Activated CD8-positive, alpha-beta memory T cell treated with anti-CD3 and anti-CD28 coated beads for 48 hours (primary cell): ENCODE measurements at places on chromosomes 1 and 21.
A peak's percentile ranks its signal among the peaks of the same experiment; 100 is the strongest.

- no peak for DNase-seq
These were observed 24.1 kb upstream of the EXO1 start for GRCh38 chr1:241823925-241824324.

- DNase-seq: no peak
These were observed 6.9 kb upstream of the CSDE1 start for GRCh38 chr1:114764689-114765088.

DNA sequence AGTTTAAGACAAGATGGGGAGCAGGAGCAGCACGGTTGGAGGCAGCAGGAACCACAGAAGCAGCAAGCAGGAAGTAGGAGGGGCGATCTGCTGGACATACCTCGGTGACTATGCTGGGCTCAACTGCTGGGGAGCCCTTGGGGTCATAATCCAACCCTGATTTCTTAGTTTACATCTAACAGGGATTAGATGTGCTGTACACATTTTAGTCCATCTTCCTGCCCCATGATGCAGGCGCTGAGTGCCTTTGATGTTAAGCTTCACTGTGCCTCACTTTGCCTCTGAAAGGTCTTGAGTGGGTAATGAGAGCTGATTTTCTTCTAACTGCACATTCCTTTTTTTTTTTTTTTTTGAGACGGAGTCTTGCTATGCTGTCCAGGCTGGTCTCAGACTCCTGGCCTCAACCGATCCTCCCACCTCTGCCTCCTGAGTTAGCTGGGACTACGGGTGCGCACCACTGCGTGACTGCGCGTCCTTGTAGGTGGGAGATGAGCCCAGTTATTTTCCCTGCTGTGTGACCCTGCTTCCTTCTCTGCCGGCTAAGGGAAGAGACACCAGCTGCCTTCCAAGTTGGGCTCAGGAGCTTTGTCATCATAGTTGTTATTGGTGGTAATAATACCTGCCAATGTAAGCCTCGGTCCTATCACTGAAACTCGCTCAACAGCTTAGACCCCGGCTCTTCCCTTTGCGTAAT lies 1.1 kb upstream of the RCAN3 start:
- no peak for DNase-seq

GRCh38 chr1:244047621-244048255 lies 3.3 kb upstream of the ZBTB18 start:
- peak; percentile 58 for DNase-seq

DNA sequence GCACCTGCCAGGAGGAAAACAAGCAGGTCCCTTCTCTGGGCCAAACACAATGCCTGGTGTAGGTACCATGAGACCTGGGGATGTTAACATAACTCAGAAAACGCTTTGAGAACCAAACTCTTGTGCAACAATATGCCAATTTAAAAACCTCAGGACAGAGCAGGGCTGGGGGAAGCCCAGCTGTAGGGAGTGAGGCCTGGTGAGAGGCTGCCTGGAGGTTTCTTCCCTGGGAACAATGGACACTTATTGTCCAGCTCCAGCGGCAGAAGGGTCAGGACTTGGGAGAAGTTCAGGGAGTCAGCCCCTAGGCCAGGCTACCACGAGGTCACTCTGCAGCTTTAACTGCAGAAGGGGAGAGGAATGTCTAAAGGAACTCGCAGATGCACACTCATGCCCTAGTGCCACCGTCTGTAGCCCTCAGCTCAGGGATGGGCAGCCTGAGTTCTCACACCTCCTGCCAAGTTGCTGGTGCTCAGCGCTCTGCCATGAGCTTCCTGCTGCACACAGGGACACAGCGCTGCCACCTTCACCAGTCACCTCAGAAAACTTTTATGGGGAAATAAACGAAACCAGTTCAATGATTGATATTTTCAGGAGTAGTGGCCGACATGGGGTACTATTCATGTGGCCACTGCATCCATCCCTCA lies 8.5 kb downstream of the GPR157 start:
- DNase-seq: no peak

DNA sequence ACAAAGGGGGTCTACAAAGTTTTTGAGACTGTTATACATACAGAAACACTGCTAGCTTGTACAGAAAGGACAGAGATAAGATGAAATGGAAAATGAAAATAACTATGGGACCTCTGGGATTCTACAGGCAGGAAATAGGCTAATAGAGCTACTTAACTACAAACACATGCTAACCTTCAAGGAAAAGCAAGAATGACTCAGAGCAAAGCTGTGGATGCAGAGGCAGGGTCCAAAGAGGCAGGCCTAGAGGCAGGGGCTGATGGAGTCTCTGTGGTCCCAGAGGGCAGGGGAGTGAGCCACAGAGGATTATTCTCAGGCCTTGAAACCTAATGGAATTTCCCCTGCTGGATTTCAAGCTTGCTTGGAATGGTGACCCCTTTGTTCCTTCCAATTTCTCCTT lies 18.7 kb upstream of the GOLT1A start:
- DNase-seq: no peak

DNA sequence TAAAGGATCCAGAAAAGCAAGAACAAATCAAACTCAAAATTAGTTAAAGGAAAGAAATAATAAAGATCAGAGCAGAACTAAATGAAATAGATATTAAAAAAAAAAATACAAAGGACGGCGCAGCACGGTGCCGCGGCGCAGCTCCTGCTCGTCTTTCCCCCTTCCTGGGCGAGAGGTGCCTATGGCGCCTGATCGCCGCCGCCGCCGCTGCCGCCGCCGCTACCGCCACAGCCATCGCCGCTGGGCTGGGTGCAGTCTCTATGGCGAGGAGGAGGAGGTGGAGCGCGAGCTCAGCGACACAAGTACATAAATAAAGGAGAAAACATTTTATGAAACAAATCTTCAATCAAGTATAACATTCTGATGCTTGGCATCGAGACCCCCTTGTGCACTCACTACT lies 77.6 kb upstream of the VANGL1 start:
- no peak for DNase-seq

DNA sequence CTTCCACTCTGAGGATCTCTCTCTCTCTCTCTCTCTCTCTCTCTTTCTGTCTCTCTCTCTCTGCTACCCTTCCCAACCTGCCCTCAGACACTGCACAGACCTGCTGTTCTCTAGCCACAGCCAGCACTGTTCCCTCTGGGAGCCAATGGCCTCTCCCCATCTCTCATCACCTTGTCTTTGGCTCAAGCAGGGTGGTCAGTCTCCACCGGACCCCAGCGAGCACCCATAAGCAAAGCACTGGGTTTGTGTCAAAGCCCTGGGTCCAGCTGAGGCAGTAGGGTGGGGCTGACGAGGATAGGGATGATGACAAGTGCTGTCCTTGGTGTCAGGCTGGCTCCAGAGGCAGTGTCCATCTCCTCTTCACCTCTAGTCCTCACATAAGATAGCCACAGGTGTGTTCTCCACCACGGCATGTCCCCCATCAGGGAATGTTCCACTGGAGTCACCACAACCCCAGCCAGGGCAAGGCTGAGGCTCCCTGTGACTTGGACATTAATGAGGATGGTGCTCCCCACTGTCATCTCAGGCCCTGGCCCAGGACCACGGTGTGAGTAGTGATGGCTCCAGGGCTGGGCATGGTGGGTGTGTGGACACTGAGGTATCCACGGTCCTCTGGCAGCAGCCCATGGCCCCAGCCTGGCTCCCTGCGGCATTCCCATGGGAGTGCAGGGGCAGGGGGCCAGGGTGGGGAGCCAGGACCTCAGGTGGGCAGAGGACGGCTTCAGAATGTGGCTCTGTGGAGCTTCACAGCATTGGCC lies 8.4 kb upstream of the GOLT1A start:
- DNase-seq: no peak

GRCh38 chr1:48061162-48062136 lies 64.3 kb upstream of the TRABD2B start:
- DNase-seq: no peak

GRCh38 chr1:10257851-10258250 lies 47.5 kb downstream of the KIF1B start:
- no peak for DNase-seq

DNA sequence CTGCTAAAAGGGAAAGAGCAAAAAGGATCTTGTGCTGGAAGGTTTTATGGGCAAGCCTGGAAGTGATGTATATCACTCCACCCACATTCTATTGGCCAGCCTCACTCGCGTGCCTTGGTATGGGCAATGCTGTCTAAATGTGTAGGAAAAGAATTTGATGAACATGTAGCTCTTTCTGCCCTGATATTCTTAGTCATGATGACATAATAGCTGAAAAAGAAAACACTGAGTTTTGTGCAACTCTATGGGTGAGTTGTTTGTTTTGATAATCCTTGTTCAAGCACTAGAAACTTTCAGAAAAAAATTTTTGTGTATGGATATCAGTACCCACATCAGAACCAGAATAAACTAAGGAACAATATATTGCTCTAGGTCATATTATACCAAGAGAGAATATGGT lies 231.5 kb upstream of the ST6GALNAC5 start:
- DNase-seq: no peak

DNA sequence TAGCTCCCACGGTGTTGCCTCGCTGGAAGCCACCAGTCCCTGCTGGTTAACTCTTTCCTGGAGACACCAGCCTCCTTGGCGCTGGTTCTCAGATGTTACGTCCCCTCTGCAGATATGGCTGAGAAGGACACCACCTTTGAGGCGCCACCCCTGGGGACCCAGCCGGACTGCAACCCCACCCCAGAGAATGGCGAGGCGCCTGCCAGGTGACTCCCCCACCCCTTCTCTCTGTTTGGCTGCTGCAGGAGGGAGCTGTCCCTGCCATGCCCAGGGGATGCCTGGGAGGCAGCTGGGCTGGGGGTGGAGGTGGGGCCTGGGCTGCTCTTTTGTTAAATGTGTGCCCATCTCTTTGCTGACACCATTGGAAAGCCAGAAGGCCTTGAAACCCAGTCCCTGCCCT lies 43.6 kb upstream of the TNFRSF1B start:
- no peak for DNase-seq

- no peak for DNase-seq
These were observed 186.2 kb downstream of the C1orf94 start for GRCh38 chr1:34362949-34363348.

- no peak for DNase-seq
These were observed 75.4 kb upstream of the ATF3 start for GRCh38 chr1:212533148-212533517.

GRCh38 chr1:201748335-201748734 lies 80.6 kb upstream of the IPO9 start:
- no peak for DNase-seq

GRCh38 chr1:161720422-161720821 lies 922 bp upstream of the FCRLB start:
- no peak for DNase-seq

DNA sequence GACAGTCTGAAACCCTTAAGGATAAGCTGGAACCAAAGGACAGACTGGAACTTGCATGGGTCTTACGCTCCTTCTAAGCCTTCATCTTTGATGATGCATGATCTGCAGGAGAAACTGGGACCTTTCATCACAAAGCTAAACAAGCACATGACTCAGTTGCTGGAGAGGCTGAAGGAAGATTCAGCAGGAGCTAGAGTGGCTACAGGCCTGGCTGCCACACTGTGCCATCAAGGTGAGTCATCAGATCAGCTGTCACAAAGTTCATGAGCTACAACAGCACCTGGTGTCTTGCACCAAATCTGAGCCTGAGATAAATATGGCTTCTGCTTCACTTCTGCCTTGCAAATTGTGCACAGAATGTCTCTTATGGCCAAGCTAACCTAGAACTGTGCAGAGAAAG lies 95.5 kb upstream of the MARK1 start:
- no peak for DNase-seq

- no peak for DNase-seq
These were observed 10.6 kb downstream of the SRSF4 start for GRCh38 chr1:29171089-29171488.

- DNase-seq: no peak
These were observed 137.6 kb upstream of the SGIP1 start for GRCh38 chr1:66396212-66396890.

DNA sequence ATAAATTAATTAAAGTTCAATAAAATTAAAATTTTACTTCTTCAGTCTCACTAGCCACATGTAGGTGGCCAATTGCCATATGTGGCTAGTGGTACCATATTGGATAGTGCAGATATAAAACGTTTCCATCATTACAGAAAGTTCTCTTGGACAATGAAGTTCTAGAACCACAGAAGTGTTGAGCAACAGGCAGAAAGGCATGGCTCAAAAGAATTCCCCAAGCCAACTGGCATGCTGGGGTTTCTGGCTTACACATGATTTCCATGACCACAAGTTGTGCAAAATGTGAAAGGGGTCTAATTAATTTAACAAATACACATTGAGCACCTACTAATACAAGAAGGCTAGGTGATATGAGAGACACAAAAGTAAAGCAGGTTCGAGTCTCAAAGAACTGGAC lies 72.2 kb upstream of the CDC42BPA start:
- DNase-seq: no peak

GRCh38 chr21:35015435-35016024 lies 33.6 kb downstream of the RUNX1 start:
- no peak for DNase-seq

DNA sequence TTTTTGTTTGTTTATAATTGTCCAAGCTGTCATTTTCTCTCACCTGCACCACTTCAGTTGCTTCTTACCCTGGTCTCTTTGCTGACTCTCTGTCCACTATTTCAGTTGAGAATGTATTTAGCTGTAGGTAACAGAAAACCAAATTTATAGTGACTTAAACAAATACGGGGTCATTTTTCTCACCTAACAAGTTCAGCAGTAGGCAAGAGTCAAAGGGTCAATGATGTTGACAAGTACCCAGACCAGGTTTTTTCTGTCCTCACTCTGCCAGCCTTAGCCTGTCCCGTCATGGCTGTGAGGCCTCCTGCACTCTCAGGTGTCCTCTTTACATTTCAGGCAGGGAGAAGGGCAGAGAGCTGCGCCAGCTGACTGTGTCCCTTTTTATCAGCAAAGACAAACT lies 11.8 kb downstream of the RIIAD1 start:
- DNase-seq: no peak

DNA sequence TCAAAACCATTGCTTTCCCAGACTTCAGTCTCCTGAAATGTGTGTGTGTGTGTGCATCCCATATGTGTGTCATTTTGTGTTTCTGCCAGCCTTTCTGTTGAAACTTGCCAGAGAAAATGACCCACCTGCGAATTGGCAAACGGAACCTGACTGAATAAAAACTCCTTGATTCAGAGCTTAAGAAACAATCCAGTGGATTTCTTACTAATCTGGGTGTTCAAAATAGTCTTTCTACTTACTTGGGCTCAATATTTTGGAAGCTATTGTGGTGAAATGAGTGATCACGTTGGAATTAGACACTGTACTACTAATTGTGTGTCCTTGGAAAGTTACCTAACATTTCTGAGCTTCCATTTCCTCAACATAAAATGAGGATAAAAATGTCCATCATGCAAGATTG lies 138.9 kb upstream of the ERG start:
- DNase-seq: no peak

- no peak for DNase-seq
These were observed 17.6 kb downstream of the FAM177B start for GRCh38 chr1:222754366-222755139.

GRCh38 chr1:198007687-198008607 lies 90.8 kb downstream of the LHX9 start:
- DNase-seq: no peak
